Common myeloid progenitor, CD34-positive (primary cell): ENCODE measurements at places on chromosomes 7 and 10.
A peak's percentile ranks its signal among the peaks of the same experiment; 100 is the strongest.

- no peak for DNase-seq
These were observed 187.2 kb upstream of the MBL2 start for GRCh38 chr10:52959810-52960209.

DNA sequence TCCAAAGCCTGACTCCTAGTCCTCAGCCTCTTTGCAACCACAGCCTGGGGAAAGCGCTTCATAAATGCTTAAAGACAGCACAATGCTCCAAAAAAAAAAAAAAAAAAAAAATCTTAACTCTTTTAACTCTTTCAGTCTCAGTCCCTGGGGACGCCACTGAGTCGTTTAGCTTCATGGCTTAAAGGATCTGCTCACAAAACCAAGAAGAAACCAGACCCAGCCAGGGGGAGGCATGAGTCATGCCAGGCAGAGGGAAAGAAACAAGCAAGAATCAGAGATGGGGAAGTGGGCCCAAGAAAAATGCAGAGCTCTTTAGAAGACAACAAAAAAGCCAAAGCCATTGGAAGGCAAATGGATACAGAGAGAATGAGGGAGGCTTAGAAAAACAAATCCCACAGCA, 32.5 kb upstream of the DOCK1 start:
- peak; percentile 38 for DNase-seq

DNA sequence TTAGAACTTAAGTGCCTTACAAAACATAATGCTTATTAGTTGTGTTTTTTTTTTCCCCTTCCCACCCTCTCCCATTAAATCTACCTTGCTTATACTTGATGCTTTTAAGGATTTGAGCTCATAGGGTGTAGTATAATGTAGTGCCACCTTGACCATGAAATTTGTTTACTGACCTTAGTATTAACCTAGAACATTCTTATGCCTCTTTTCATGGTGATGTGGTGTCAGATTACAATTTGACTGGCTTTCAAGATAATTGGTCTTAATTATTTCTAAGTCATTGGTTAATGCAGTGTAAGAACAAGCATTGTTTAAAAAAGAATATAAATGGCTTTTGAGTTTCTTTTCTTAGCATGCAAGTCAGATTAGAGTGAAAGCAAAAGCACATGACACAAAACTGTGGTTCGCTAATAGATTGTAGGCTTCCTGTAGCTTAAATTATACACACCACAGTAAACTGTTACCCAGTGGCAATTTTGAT, 61.8 kb downstream of the ADD3 start:
- DNase-seq, result peak; percentile 91

DNA sequence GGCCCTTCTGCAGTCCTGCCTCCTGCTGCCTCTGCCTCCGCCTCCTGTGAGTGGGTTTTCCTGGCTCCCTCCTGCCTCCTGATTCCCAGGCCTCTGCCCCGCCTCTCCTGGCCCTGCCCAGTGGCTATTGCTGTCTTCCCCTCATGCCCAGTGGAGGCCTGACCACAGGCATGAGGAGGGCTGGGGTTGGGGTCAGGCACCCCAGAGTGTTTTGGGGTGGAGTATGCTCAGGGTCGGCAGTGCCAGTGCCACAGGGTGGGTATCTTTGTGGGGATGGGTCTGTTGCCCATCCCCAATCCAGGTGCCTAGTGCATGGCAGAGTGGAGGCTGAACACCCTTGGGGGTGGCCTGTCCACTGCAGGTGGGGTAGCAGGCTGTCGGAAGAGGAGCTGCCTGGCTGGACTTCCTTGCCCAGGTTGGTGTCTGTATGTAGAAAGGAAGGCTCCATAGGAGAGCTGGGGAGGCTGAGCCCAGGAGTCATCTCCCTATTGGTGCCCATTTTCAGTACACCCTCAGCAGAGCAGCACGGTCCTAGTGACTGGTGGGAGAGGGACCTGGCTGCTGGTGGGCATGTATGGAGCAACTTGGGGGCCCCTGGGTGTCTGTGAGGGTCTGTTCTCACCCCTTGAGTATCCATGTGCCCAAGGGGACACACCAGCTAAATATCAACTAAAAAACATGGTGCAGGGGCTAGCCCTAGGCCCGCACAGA, 62.2 kb downstream of the ARHGAP22 start:
- no peak for DNase-seq

DNA sequence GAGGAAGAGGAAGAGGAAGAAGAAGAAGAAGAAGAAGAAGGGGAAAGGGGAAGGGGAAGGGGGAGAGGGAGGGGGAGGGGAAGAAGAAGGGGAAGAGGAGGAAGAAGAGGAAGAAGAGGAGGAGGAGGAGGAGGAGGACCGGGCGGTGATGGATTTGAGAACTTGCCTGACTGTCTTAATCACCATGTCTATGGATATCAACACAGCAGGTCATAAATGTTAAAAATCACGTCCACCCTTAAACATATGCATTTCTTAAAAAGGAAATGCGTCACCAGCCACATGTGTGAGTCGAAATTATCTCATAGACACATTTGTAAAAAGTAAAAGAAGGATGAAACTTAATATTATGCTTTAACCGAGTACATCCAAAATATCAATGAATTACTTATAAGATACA, 42.1 kb upstream of the INSIG1 start:
- no peak for DNase-seq

DNA sequence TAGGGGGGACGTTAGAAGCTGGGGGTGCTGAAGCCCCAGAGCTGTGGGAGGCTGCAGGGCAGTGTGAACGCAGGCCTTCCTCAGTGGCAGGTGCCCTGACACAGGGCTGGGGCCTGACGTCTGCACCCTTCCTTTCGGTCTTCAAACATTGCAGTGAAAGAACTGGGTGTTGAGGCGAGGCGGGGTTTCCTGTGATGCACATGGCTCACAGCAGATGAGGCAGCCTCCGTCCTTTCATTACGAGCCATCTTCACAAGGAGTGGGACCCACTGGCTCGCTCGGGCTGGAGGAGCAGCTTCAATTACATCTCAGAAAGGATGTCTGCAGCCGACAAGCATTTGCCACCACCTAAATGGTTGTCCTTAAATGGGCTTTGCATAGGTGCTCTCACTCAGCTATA, 180.3 kb upstream of the SHH start:
- DNase-seq, result no peak

DNA sequence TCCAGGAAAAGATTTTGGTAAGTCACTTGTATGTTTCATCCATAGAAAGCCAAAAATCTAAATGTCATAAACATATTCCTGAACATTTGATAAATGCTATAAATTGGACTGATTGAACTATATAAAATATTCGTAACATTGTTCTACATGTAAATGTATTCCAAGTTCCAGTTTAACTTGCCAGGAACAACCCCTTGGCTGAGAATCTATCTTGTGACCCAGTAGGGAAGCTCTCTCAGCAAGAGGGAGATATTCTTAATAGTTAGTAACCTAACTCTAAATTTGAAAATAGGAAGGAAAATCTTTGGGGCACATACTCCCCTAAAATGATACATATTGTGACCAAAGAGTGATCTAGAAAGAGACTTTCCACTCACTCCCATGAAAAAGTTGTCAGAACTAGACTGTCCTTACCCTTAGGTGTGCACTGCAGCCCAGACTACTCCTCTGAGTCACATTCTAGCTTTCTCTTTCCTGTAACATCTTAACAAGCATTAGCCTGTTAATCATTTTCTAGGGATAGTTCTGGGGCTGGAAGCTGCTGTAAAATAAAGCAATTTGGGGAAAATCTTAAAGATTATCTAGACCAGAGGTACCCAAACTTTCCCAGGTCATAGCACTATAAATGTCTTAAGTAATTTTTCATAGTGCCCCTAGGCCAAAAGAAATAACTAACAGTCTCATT, 73.7 kb upstream of the SKAP2 start:
- DNase-seq, result no peak

DNA sequence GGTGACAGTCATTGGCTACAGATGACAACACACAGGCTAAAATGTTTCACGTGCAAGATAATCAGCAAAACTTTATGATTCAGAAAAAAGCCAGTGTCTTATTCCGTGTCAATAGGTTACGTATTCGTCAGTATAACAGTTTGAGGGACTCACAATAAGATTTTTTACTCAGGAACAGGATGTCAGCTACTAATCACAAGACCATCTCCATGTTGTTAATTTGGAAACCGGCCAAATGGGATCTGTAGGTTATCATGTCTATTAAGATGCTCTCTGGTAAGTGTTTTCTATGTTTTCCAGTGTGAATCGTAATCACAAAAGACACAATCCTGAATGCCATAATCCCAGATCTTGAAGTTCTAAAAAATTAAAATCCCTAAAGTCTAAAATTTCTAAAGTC, 197.3 kb downstream of the ETV1 start:
- DNase-seq, result no peak

DNA sequence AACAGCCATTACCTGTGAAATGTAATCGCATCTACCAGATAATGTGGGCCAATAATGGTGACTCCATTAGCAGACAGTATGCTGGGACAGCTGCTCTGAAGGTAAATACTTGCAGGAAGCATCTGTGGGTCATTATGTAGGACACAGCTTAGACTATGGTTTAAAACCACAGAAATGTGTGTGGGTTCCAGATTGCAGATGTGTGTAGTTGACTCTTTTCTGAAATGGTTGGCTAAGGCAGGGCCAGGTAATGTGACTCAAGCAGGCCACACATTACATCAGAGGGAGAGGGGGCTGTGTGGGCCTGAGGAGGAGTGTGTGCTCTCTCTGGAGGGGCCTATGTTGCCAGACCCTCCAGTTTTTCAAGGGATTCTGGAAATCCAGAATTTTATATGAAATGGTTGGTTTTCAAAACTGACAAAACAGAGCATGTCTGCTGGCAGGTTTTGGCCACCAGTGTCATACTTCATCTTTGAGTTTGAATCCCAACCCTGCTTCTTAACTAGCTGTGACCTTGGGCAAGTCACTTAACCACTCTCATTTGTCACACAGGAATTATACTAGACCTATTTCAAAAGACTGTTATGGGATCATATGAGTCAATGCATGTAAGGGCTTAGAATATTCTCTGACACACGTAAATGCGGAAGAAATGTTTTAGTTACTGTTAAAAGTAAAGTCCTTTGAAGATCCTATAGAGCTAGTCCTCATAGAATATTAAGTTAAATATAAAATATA, 64.5 kb downstream of the MCMBP start:
- peak; percentile 95 for DNase-seq

DNA sequence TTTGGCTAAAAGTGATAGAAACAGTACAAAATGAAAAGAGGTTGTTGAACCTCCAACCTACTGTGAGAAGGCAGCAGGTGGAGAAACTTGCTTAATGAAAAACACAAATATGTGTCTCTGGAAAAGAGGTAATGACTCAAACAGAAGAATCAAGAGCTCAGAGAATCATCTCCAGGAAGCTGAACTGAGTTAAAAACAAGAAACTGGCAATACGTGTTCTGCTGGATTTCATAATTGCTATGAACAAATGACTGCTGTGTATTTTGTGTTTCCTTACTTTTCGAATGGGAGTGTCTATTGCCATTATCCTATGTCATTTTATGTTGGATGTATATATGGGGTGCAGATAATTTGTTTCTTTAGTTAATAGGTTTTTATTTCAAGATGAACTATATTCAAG, 401.1 kb downstream of the DGKB start:
- DNase-seq, result no peak

- no peak for DNase-seq
These were observed 59.6 kb downstream of the VOPP1 start for GRCh38 chr7:55512635-55513191.

DNA sequence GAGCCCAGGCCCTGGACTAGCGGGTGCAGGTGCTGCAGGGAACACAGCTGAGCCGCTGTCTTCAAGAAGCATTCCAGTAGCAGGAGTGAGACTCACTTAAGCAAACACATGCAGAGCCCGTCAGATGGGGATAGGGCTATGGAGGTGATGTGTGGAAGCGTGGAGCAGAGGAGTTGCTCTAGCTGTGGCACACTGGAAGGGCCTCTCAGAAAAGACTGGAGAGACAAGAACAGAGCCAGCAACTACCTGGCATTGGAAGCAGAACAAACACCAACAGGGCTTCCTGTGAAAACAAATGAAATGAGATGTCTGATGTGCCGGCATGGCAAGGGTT, 37.8 kb upstream of the GALNTL5 start:
- DNase-seq, result no peak

DNA sequence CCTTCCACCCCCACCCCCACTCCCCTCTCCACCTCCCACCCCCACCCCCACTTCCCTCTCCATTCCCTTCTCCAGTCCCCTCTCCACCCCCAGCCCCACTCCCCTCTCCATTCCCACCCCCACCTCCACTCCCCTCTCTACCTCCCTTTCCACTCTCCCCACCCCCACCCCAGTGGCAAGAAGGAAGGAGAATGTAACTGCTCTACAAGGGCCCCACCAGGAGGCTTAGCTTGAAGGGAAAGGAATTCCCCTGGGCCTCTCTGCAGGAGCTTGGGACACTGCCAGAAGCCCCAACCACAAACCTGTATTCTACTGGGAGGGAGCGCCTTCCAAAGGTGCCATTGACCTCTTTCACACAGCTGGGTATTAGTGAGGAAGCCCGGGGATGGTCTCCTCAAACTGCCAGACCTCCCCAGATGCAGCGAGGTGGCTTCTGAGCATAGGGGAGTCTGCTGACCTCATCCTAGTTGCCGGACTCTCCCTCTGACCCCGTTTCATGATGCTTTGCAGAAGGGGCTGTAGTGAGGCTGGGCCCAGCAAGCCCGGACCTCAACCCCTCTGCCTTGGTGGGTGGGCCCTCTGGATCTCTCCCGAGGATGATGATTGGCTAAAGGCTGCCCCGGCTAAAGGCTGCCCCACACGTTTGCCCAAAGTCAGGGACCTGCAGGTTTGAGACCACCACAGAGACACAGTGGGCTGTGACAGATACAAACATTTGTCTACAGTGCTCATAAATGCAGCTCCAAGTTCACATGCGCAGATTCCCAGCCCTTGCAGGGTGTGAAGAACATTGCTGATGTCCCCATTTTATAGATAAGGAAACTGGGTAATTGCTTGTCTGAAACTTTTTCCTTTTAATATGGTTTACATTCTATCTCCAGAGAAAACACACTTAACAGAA, 2.9 kb downstream of the DEPP1 start:
- DNase-seq, result peak; percentile 71

DNA sequence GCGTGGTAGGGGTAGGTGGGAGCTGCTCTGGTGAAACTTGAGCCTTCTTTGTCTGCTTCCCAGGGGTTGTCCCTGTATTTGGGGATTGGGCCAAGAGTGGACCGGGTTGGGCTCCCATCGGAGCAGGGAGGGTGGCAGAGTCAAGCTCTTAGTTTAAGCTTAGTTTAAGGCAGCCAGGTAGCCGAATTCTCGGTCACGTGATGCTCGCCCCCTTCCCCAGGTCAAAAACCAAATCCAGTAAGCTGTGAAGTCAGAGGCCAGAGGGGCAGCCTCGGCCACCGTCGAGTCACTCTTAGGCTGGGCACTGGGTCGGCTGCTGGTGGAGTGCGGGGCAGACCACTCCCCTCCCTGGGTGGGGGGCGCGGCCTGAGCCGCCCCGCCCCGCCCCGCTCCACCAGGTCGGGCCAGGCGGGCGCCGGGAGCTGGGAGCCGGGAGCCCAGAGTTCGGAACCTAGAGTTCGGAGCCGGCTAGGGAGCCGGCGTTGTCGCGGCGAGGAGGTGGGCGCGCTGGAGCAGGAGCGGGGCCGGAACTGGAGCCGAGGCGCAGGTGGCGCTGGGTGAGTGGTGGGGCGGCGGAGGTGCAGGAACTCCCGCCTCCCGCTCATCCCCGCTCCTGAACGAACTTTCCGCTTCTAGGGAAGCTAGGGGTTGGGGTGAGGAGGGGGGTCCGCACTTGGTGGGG, 2.8 kb upstream of the LZTS2 start:
- DNase-seq, result no peak
